Cortex of kidney (tissue), 1 donor: ENCODE measurements at places on chromosomes 2 and 18.

GRCh38 chr18:79210002-79210910, 141.1 kb downstream of the ATP9B start:
- no peak for DNase-seq

DNA sequence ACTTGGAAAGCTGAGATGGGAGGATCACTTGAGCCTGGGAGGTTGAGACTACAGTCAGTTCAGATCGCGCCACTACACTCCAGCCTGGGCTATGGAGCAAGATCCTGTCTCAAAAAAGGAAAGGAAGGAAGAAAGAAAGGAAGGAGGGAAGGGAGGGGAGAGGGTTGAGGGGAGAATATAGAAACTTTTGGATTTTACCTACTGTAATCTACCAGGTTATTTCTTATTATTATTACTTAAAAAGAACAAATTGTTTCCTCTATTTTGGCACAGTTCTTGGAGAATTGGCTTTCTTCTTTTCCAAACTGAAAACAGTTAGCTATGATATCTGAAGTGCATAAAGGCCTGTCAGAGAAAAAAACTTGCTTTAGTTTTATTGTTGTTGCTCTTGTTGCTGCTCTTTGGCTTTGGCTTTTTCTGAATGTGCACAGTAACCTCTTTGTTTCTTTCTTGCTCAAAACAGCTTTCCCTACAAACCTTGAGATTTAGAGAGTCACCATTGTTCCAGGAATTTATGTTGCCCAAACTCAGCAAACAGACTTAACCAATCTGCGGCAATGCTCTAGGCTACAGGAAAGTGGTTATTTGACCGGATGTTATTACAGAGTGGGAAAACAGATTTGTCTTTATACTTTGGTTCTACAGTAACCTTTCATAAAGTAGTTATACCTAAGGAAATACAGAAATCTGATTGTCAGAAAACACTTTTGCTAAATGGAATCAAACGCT, 214.9 kb downstream of the XIRP2 start:
- no peak for DNase-seq

DNA sequence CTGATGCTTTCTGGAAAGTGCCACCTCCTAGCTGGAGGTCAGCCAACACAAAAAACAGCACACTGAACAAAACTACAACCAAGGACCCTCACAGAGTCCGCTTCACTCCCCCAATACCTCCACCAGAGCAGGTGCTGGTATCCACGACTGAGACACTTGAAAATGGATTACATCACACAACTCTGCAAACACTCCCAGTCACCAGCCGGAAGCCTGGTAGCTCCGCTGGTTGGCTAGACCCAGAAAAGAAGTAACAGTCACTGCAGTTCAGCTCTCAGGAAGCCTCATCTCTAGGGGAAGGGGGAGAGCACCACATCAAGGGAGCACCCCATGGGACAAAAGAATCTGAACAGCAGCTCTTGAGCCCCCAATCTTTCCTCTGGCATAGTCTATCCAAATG, 175.4 kb downstream of the LCLAT1 start:
- no peak for DNase-seq

DNA sequence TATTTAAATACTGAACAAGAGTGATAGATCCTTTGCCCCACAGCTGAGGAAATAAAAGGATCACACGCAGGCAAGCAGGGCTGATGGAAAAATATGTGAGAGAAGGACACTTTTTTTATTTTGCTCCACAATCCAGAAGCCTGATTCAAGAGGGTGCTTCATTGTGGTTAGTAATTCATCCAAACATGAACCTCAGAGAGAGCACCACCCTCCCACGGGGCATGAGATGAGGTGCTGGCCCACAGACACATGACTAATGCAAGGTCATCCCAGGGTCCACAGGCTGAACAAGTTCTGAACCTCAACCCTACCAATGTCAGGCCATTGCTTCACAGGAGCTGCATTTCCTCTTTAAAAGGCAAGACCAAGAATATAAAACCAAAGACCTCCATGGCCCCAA, 239.6 kb downstream of the MREG start:
- no peak for DNase-seq

- no peak for DNase-seq
Measured at GRCh38 chr2:72917877-72918553, 696 bp downstream of the EMX1 start.

GRCh38 chr18:80169607-80170006, 60.5 kb downstream of the ADNP2 start:
- DNase-seq, result no peak

DNA sequence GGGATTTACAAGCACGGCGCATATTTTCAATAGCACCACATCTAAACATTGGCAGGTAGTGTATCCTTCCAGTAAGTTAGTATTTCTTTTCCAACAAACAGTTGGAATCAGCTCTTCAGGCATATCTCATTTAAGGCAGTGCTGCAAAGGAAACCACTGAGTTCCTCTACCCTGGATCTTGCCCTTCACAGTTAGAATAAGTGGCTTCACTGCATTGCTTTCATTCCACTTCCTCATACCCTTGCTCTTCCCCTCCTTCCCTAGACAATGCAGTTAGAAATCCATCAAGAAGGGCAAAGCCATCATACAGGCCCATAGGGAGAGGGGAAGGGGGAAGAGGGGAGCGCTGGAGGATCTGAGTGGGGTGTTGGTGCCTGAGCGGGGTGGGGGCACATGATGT, 173.7 kb downstream of the FBXO15 start:
- no peak for DNase-seq

- no peak for DNase-seq
Measured at GRCh38 chr2:105644174-105644980, 100.3 kb upstream of the NCK2 start.

DNA sequence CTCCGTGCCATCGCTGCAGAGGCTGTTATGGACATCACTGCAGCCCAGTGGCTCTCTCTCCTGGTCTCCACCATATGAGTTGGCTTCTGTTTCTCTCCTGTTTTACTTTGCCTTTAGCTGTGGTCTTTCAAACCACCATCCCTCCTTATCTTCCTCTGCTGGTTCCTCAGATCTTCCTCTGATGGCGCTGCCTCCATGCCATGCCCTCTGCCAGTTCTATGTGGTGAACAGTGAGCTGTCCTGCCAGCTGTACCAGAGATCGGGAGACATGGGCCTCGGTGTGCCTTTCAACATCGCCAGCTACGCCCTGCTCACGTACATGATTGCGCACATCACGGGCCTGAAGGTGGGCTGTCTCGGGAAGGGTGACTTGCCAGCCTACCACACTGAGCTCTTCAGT, 13.1 kb downstream of the TYMS start:
- DNase-seq, result no peak

GRCh38 chr2:240894006-240894405, 1.9 kb downstream of the MAB21L4 start:
- no peak for DNase-seq

GRCh38 chr2:217469203-217469810, 533.5 kb downstream of the TNS1 start:
- DNase-seq, result no peak

GRCh38 chr2:42562474-42563144, 5.8 kb upstream of the MTA3 start:
- DNase-seq, result no peak

DNA sequence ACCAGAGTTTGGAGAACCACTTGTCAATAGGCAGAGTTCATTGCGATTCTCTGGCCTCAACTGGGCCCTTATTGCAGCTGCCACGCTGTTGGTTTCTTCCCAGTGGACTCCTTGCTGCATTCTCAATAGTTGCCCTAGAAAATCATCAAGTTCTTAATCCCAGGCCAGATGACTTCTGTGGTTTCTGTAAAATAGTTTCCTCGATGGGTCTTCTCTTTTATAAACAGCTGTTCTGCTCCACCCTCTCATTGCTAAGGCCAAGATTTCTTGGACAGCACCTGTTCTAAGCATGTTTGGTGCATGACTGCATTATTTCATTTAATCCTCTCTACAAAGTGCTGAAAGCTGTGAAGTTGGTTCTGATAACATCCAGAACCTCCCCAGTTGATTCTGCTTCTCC, 131.0 kb downstream of the BCL2L11 start:
- no peak for DNase-seq

DNA sequence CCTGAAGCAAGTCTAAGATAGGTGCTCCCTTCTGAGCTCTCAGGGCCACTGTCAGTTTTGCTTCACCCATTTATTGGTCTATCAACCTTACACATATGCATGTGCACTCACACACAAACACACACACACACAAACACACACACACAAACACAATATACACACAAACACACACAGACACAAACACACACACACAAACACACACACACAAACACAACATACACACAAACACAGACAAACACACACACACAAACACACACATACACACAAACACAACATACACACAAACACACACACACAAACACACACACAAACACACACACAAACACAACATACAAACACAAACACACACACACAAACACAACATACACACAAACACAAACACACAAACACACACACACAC, 181.6 kb upstream of the KLHL29 start:
- DNase-seq, result no peak

- no peak for DNase-seq
Measured at GRCh38 chr18:66895631-66896030, 291.7 kb upstream of the CDH19 start.

DNA sequence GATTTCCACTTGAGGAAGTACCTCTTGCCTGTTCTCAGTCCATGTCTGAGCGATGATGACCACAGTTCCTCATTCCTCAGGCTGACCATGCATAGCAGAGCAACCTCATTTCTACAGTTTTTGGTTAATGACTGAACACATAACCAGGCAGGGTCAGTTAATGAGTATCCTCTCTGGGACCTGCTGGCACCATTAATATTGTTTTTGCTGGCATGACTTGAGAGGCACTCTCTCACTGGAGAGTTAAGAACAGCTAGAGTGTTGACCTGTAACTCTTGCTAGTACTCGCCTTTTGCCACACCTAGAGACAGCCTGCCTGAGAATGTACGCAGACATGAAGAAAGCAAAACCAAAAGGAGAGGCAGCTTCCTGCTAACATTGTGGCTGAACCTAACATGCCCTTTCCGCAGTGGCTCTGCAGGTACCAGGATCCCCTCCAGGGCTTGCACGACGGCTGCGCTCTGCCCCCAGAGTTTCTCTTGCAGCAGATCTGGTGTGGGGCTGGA, 23.9 kb downstream of the PECR start:
- no peak for DNase-seq

DNA sequence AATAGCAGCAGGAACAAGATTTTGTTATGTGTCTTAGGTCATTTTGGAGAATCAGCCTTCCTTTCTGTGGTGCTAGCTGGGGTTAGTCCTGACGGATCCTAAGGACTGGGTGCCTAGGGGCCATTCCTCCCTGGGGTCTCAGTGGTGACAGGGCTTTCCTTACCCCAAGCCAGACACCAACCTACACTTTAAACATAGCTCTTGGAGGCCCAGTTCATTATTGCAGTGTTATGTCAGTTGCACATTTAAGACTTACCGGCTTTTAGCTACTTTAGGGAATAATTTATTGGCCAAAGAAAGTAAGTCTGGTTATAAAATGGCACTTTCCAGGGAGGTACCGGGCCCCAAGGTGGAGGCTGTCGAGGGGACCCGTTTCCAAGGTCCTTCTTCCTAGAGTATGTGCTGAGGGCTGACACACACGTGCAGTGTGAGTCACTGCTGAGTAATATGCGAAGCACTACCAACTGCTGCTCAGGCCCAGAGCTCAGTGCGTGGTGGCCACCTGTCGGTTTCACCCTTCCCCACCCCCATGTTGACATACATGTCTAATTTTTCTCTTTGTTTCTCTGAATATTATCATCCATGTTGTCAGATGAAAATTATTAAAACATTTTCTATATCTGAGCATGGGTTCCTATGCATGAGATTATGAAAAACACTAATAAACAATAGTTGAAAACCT, 37.0 kb upstream of the GRHL1 start:
- DNase-seq, result no peak

DNA sequence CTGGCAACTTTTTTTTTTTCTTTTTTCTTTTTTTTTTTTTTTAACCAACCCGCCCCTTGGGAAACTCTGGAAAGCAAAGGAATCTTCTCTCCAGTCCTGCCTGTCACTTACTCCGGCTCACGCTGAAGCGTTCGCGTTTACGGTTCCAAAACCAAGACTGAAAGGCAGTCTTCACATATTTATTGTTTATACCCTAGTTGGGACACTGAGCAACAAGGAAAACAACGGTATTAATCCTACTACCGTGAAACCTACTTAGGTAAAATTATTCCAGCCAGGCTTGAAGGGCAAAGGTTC, 125.4 kb downstream of the OSBPL1A start:
- no peak for DNase-seq

DNA sequence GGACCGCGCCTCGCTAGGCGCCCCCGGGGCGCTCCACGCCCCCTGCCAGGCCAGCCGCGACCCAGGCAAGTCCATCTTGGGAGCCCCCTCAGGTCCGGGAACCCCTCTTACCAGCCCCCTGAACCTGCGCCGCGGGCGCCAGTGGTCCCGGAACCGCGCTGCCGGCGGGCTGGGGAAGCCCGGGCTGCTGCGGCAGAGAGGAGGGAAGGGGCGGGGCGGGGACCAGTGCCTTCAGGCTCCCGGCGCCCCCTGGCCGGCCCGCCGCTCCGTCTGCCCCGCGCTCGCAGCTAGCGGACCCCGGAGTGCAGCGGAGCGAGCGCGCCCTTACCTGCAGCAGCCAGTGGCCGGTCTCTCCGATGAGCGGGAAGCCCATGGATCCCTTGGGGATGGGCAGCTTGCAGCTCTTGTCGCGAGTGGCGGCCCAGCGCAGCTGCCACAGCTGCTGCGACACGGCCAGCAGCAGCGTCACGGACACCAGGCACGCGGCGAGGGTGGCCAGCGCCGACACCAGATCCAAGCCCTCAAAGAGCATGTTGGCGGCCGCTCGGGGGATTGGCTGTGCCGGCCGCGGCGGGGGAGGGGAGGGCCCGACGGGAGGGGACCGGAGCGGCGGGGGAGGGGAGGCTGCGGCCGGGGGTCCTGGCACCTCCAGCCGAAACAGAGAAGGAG, at the start of gene CYP26B1:
Gene CYP26B1, minus strand, starts transcription at position 560 of the 669 bp plus-strand sequence. Its CDS starts 28 bp downstream, at position 532.
- no peak for DNase-seq

GRCh38 chr18:46388286-46388685, 268.7 kb downstream of the LOXHD1 start:
- no peak for DNase-seq

GRCh38 chr2:41782306-41783158, 265.3 kb upstream of the PKDCC start:
- no peak for DNase-seq

- DNase-seq, result no peak
Measured at GRCh38 chr2:7845332-7845731, 836.5 kb upstream of the ID2 start.

- DNase-seq, result no peak
Measured at GRCh38 chr2:239835056-239835455, 190.1 kb downstream of the NDUFA10 start.

- no peak for DNase-seq
Measured at GRCh38 chr2:99825630-99826029, 316.8 kb downstream of the AFF3 start.

DNA sequence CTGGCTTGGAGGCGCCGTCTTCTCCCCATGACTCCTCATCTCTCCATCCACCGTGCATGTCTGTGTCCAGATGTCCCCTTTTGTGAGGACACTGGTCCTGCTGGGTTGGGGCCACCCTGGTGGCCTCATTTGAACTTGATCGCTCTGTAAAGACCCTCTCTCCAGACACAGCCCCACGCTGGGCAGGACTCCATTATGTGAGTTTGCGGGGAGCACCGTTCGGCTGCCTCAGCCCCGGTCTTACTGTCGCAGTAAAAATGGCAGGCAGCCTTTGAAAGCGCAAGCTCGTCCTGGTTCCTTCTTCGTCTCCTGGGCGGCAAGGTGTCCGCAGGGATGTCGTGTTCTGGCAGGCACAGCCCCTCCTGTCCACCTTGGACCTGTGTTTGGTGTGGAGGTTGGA, 17.7 kb downstream of the NFATC1 start:
- no peak for DNase-seq

- no peak for DNase-seq
Measured at GRCh38 chr2:126656431-126657147, 631 bp downstream of the GYPC start.
